Heart right ventricle (tissue), 16 donors: ENCODE measurements at places on chromosomes 16 and 17. TPM values are rescaled to one million over a fixed set of nuclear protein-coding genes. Genes with fewer than 3 reads are reported as not detected.

- no peak for DNase-seq
Observed at GRCh38 chr17:72702136-72702735, 390.3 kb downstream of the SLC39A11 start.

DNA sequence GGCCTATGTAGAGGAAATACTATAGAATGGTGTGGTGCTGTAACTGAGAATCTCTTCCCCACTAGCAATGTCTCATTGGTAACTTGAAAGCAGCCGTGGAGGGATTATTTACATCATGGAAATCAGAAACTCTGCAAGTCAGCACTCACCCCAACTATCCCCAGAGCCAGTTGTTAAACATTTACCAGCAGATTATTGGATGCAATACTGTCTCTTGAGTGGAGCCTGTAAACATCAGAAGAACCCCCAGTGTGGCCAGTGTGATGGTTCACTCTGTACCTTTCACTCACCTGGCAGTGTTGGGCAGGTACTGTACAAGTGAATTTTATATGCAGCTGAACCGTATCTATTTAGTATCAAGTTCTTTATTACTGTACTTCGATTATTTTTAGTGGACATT lies 299.8 kb upstream of the SALL1 start:
- DNase-seq = no peak

DNA sequence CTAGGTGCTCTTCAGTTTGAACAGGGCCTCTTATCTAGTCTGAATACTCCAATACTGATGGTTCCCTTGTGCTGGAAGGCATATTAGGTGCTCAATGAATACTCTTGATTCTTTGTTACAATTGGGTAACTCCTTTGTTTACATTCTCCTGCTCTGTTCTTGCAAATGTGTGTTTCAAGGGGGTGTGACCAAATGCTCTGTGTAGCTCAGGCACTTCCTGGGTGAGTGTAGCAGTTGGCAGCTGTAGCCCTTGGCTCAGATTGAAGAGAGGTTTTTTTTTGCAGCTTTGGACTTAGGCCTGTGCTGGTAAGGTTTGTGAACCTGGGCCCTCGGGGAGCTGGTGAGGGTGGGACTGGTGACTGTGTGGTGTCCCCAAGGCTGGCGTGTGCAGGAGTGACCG lies 20.2 kb downstream of the TBCD start:
- no peak for DNase-seq

Gene SLC2A4
- polyA plus RNA-seq = 41.8 TPM

Gene TPSD1
- 0.12 TPM for polyA plus RNA-seq

Gene TIGD7
- 4.7 TPM for polyA plus RNA-seq

- DNase-seq = no peak
Observed at GRCh38 chr17:63646488-63646806, 24.2 kb downstream of the MAP3K3 start.

DNA sequence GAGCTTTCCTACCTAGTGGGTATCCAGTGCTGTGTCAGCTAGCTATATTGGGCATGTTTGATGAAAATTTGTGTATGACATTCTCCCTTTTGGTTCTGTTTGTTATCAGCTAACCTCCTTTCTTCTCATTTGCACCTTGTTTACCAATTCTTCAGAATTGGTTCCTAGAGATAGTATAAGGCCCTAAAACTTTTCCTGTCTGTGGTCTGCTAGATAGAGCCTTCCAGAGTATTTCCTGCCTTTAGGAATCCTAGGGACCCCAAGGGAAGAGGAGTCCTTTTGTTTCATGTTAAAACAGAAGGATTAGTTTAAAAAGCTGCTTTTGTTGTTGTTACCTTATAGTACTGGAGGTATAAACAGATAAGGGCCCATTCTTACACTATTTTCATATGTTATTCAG lies 11.5 kb downstream of the MAP3K3 start:
- DNase-seq = no peak

- no peak for DNase-seq
Observed at GRCh38 chr17:81238490-81238814, 403 bp downstream of the TEPSIN start.

DNA sequence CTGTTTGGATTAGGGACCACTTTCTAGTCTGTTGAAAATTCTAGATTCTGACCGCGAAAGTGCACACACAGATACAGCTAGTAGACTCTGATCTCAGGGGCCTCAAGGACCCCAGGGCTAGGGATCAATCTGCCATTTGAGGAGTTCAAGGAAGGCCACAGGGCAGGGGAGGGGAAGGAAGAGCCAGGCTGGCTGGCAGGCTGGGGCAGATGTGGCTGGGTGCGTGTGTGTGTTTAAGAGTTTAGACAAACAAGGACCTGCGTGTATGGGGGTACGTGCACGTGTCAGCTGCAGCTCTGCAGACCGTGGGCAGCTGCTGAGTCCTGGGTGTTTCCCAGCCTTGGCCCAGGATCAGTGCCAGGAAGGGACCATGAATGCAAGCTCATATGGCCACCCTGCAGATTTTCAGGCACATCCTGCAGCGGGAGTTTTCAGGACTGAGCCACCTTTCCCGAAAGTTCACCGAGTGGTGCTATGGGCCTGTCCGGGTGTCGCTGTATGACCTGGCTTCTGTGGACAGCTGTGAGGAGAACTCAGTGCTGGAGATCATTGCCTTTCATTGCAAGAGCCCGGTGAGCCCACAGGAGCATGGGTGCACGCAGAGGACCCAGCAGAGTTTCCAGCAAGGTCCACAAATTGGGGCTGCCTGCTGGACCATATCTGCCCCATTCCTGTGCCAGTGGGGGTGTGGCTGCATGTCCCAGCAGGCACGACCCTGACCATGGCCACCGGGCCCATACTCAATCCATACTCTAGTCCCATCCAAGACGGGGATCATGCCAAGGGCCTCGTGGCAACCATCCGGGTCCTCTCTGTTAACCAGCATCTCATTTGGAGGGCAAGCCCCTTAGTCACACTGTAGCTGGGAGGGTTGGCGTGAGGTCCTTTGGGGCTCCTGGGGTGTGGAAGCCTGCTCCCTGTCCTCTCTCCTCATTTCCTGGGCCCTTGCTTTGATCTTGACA lies 10.6 kb downstream of the TRPV2 start:
- no peak for DNase-seq

Gene SEPTIN12
- not detected for polyA plus RNA-seq

Gene HID1
- polyA plus RNA-seq = 23.8 TPM

DNA sequence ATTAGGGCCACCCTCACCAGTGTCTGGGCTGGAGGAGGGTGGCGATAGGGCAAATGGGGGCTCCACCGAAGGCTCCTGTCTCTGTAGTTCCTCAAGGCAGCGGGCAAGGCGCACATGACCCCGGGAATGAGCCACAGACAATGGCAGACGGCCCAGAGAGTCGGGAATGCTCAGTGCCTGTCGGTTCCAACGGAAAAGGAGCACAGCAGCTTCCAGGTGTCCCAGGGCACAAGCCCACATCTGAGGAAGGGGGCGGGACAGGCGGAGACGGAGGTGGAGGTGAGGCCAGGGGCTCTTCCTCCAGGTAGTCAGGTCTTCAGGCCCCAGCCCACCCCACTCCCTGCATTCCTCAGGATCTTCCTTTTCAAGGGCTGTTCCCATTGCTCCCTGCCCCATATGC lies 5.1 kb upstream of the SPAG7 start:
- no peak for DNase-seq

Gene MYADML2
- 0.26 TPM for polyA plus RNA-seq

DNA sequence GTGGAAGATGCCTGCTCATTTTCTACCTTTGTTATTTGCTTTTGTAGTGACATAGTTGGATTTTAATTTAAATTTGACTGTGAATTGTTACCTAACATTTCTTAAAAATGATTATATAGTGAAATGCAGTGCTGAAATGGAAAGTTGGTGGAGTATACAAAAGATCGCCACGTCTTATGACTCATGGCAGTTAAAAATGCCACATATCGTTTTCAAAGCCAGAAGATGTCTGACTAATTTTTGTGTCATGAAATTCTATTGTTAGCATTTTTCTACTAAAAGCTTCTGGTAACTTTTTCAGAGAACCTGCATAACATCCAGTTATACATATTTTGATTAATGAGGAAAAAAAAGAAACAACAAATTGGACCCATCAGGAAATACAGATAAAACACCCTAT lies 20.6 kb downstream of the MAP2K4 start:
- DNase-seq = no peak

- no peak for DNase-seq
Observed at GRCh38 chr17:76268991-76269981, 4.1 kb downstream of the UBALD2 start.

Gene SLC25A39
- 105 TPM for polyA plus RNA-seq

GRCh38 chr16:70696355-70696754 lies 10.5 kb upstream of the MTSS2 start:
- DNase-seq = no peak

Gene BCL6B
- 9.7 TPM for polyA plus RNA-seq

DNA sequence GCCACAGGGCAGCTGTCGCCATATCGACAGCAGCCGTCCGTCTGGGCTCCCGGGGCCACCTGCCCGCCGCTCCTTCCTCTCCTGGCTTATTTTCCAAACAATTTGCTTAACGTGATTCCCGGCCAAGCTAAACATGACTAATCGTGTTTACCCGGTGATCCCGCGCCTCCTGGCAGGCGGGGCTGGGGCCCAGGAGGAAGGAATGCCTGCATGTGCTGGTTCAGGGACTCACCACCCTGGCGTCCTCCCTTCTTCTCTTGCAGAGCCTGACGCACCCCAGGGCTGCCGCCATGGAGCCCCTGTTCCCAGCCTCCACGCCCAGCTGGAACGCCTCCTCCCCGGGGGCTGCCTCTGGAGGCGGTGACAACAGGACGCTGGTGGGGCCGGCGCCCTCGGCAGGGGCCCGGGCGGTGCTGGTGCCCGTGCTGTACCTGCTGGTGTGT lies 6.1 kb downstream of the SSTR5 start:
- DNase-seq = no peak

- no peak for DNase-seq
Observed at GRCh38 chr16:73171380-73171779, 123.5 kb upstream of the ZFHX3 start.

DNA sequence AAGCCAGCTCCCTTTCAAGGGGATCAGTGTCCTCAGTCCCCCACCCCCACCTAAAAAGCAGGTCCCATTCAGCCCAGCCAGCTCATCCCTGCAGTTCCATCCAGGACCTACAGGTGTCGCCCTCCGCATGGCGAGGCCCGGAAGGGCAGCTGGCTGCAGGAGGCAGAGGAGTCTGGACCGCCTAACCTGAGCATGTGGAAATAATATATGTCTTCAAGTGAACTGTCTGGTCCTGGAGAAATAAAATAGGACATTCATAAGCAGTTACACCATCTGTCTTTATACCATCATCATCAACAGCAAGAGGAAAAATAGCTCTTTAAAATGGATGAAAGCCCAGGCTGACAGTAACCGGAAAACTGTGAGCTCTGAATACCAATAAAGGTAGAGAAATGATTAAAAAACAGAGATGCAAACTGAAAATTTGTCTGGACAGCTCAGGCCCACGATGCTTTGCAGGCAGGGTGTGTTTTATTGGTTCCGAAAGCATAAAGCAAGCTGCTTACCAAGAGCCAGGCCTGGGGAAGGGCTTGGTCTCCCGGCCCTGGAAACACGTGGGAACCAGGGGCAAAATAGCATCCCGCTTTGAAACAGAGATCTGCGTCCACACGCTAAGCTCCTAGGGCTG lies 215.2 kb downstream of the ZFHX3 start:
- DNase-seq = peak; percentile 81

GRCh38 chr17:53896047-53896446 lies 73.3 kb downstream of the KIF2B start:
- no peak for DNase-seq

DNA sequence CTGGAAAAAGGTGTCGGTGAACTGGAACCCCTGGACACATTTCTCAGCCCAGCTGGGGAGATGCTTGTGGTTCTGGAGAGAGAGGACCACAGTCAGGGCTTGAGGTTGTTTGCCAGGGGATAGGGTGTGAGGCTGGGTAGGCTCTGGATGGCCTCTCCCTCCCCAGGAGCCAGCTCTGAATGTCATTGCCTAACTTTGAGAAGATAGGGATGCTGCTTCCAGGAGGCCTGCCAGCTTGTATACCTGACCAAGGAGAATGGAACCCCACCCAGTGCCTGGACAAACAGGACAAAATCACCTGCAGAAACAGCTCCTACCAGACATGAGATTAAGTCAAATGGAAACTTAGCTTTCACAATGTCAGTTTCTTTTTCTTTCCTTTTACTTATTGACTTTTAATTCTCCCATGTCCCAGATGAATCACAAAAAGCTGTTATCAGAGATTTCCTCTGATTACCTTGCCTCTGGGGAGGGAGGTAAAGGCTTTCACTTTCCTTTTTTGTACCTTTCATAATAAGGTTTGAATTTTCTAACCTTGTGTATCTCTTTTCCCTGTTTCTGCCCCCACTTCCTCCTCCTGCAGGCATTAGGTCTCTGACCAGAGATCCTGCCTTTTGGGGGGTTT lies 29.8 kb upstream of the PLLP start:
- DNase-seq = no peak

GRCh38 chr17:59607817-59608403 lies 11.8 kb upstream of the CLTC start:
- no peak for DNase-seq

DNA sequence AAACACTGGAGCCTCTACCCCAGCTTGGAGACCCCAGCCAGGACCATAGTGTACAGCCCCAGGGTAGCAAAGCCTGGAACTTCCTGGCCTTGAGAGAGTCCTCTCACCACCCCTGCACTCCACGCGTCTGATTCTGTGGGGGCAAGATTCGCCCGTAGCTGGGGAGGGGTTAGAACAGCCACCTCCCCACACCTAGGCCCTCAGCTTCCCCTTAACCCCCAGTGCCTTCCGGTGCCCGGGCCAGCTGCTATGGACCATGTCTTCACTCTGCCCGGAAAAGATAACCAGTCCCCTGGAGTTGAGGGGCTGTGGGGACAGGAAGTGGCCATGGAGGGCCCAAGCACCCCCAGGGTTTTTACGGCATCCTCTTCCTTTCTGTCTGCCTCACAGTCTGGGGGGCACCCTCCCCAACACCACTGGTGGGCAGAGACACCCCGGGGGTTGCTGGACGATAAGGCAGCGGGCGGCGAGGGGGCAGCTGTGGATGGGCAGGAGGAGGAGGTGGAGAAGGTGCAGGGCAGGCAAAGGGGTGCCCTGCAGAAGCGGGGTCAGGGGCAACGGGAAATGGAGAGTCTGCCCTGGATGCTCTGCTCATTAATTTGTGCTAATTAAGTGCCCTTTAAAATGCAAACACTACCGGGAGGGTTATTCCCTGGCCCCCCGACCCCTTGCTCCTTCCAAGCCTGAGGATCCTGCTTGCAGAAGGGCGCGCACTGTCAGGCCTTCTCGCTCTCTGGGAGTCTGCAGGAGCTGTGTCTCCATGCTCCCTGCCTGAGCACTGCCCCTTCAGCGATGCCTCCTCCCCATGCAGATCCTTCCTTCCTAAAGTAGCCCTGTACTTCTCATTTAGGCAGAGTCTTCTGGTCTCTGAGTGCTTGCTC lies 2.4 kb downstream of the PRSS27 start:
- DNase-seq = no peak
